ENCODE measurements at places on chromosomes 13 and 19.

DNA sequence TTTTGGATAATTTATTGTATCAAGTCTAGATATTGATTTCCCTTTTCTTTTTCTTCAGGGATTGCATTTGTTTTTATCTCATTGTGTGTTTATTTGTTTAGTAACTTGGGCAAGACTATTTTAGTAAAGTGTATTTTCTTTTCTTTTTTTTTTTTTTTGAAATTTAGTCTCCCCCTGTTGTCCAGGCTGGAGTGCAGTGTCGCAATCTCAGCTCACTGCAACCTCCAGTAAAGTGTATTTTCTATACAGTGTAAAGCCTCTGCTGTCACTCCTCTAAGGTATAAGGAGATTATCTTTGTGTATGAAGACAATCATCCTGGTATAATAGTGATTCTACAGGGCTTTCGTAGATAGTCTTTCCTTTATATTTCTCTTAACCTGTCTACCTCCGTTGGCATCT is 2546.0 kb downstream of the PCDH9 start:
- no peak for DNase-seq

GRCh38 chr19:5292822-5293611 is 47.6 kb downstream of the PTPRS start:
- DNase-seq = peak; percentile 83

- no peak for DNase-seq
Observed at GRCh38 chr19:947707-948539, 22.1 kb downstream of the ARID3A start.

- DNase-seq = no peak
Observed at GRCh38 chr13:25741796-25742195, 310.0 kb downstream of the SHISA2 start.

DNA sequence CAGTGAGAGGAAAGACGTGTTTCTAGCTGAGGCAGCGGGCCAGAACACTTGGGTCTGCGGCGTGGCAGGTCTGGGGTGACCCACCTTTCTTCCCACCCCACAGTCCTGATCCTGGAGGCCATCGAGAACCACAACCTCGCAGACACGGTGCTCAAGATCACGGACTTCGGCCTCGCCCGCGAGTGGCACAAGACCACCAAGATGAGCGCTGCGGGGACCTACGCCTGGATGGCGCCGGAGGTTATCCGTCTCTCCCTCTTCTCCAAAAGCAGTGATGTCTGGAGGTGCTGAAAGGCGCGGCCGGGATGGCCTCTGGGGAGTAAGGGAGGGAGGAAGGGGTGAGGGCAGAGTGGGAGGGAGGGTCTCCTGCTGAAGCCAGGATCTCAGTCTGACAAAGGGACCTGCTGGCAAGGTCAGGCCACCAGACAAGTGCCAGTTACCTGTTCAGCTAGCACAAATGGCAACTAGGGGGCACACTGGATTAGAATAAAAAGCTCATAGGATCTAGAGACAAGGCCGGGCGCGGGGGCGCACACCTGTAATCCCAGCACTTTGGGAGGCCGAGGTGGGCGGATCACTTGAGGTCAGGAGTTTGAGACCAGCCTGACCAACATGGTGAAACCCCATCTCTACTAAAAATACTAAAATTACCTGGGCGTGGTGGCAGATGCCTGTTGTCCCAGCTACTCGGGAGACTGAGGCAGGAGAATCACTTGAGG is 7.2 kb downstream of the MAP3K10 start:
- DNase-seq = no peak

DNA sequence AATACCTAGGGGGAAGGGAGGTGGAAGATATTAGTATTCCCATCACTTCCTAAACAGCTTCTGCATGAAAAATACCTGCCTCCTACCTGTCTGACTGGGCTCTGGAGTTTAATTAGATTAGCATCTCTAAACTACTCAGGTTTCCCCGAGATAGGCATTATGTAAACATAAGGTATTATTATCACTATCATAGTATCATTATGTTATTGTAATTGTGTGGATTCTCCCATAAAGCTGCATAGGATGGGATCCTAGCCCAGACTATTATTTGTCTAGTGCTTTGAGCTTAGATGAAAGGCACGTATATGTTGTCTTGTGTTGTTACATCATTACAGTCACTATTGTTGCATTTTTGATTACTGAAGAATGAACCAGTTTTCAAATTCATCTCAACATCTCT is 115.2 kb upstream of the SOX21 start:
- DNase-seq = no peak

GRCh38 chr19:29563486-29564101 is 37.8 kb downstream of the VSTM2B start:
- DNase-seq = no peak

- no peak for DNase-seq
Observed at GRCh38 chr13:22517544-22517943, 663.2 kb upstream of the SGCG start.

Measured in T1000 (cell line).